ENCODE measurements at places on chromosomes 2 and 18.

GRCh38 chr2:1082456-1083205 is 132.0 kb downstream of the SNTG2 start:
- DNase-seq = no peak

DNA sequence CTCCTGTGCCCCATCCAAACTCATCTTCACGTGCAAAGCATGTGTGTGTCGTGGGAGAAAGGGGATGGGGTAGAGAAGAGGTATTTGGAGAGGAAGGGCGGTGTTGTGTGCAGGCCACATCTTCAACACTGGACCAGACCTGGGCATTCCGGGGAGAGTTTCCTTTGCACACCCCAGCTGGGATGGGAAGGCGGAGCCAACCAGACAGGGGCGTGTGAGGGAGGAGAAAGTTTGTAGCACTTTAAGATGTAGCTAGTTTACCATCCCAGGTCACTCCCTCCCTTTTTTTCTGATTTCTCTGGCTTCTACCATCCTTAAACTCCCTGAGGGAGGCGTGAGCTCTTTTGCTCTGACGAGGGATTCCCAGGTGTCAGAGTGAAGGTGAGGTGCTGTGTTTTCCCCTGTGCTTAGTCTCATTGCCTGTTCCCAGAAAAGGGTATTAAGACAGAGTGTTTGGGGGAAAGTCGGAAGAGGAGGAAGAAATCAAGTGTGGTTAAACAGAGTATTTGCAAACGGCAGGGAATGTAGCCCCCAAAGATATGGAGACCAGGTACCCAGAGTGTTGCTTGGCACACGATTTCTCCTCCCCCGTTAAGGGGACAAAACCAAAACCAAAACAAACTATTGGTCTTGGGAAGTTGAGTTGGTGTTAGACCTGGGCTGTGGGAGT is 1.6 kb downstream of the SETBP1 start:
- DNase-seq = no peak

DNA sequence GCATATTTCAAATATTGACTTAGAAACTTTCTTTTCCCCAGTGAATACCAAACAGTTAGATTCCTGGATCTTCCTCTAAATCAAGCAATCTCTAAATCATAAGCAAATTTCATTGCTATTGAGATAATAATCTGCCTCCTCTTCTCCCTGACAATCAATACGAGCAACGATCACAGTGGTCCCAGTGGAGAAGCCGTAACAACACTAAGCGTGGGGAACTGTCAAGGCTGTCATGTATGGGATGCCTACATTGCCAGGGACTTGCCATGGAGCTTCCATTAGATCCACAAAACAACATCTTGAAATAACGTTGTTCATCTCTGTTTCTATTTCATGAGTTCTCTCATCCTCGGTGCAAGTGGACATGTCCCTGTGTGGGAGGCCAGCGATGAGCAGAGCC is 61.3 kb downstream of the SNTG2 start:
- DNase-seq = no peak

- DNase-seq = no peak
Measured at GRCh38 chr2:203797712-203798111, 69.9 kb upstream of the CTLA4 start.

DNA sequence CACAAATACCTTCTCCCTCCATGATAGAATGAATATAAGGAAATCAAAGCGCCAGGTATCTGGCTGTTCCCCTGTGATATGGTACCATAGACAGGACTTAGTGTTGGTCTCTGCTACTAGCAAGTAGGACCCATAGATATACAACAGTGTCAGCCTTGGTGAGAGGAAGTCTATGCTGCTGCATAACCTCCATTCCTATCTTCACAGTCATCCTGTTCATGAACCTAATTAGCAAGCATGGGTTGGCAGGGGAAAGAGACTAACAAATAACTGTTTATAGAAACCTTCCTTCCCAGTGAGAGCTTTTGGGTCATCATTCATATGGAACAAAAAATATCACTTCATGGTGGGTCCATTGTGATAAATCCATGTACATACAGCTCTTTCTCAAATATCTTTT is 188.9 kb upstream of the FAM98A start:
- no peak for DNase-seq

DNA sequence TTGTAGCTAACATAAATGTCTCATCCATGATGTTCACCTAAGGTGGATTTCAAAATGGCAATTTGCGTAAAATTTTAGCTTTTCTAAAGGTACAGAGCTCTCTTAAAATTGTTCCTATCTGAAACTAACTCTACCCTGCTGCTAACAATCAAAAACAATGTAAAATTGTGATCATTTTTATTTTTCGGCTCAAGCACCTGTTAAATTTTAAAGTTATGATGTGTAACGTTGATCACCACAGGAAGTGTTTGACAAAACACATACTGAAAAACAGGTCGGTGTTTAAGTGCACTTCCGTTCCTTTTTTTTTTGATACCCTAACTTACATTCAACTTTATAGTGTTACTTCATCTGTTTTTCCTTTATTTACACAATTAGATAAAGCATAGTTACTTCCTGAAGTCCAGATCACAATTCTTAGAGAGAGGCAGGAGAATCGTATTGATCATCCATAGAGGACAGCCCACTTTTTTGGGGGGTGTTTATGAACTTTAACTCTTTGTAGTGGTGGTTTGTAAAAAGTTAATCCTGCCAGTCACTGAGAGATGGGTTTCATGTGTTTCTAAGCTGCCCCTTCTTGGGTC is 6.0 kb upstream of the NCK2 start:
- no peak for DNase-seq

DNA sequence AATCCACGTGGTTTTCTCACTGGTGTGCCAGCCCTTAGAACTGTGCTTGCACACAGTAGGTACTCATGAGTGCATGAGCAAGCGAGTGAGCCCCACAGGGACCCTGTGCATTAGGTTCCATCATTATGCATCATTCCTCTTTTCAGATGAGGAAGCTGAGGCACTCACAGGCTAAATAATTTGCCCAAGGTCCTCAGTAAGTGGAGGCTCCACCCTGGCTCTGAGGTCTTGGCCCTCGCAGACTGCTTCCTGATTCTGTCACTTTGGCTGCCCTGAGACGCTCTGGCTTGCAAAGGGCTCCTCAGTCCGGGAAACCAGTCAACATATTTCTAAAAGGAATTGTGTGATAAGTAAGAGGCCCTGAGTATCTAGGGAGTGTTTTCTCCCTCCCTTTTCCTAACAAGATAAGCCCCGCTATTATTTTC is 71.7 kb downstream of the IL1R2 start:
- DNase-seq = peak; percentile 62

GRCh38 chr2:47033102-47033880 is 117.7 kb upstream of the MCFD2 start:
- DNase-seq = peak; percentile 33

- DNase-seq = no peak
Measured at GRCh38 chr2:113183703-113184102, 9.9 kb downstream of the PSD4 start.

GRCh38 chr18:63440881-63441280 is 18.6 kb upstream of the VPS4B start:
- no peak for DNase-seq

GRCh38 chr2:73101626-73102256 is 11.0 kb downstream of the RAB11FIP5 start:
- no peak for DNase-seq

- DNase-seq = no peak
Measured at GRCh38 chr2:97905294-97905693, 90.5 kb downstream of the TMEM131 start.

GRCh38 chr2:194822097-194822496 is 834.9 kb upstream of the SLC39A10 start:
- no peak for DNase-seq

GRCh38 chr2:85796341-85797262 is 42.8 kb downstream of the ATOH8 start:
- DNase-seq = peak; percentile 21

DNA sequence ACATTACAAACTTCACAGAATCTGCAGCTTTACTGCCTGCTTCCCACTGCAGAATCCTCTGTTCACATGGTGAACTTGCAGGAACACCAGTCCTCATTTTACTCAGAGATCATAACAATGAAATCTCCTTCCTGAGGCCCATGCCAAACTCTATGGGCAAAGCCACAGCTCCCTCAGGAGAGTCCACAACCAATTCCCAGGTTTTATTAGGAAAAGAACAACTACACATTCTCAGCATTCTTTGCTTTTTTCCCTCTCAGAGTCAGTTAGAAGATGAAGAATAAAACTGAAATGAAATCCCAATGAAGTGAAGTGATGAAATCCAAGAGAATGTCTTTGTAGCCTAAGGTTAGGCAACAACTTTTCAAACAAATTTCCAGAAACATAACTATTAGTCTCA is 233.7 kb downstream of the DSEL start:
- peak; percentile 33 for DNase-seq

DNA sequence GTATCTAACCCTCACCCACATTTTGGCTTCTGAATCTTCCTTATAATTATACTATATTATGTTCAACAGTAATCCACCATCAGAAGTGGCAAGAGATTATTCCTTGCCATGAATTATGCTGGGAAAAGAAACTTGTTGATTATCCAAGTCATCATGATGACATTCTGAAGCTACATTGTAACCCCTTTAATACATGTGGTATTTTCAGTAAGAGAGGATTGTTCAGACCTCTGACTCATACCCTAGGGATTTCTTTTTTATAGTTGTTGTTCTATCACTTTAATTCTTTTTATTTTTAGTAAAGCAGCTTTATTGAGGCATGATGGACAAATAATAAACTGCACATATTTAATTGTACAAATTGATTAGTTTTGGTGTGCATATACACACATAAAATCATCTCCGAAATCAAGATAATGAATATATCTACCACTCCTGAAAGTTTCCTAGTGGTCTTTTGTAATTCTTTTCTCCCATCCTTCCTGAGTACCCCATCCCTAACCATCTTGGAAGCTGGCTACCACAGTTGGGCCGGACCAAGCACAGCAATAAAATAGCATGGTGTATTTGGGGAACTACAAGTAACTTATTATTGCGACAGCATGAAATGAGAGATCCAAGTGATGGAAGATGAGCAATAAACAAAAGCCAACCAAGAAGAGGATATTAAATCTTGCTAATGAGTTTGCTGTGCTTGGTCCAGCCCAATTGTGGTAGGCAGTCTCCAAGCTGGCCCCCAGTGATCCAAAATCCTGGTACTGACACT is 159.9 kb downstream of the BARD1 start:
- no peak for DNase-seq

- peak; percentile 74 for DNase-seq
Measured at GRCh38 chr2:230774348-230774951, 61.8 kb downstream of the CAB39 start.

DNA sequence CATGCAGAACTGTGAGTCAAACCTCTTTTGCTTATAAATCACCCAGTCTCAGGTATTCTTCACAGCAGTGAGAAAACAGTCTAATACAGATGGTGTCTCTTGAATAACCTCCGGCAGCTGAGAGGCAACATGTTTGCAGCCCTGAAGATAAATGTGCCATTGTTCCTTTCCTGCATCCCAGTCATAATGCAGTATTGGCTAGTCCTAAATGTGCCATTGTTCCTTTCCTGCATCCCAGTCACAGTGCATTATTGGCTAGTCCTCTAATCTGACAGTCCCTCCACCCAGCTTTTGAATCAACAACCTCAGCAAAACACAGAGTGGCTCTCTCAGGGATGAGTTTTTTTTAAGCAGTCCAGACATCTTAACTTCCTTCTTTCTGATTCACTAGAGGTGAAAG is 550.7 kb downstream of the RIT2 start:
- no peak for DNase-seq

GRCh38 chr2:240467149-240467642 is 31.7 kb downstream of the GPC1 start:
- no peak for DNase-seq

- DNase-seq = no peak
Measured at GRCh38 chr2:241282555-241282954, 32.9 kb downstream of the HDLBP start.

GRCh38 chr2:150417278-150417677 is 70.2 kb downstream of the RND3 start:
- no peak for DNase-seq

Measured in endothelial cell of umbilical vein (primary cell).